Dermis microvascular lymphatic vessel endothelial cell (primary cell): ENCODE measurements at places on chromosomes 3 and 15. TPM values are rescaled to one million over a fixed set of nuclear protein-coding genes. Genes with fewer than 3 reads are reported as not detected.
A peak's percentile ranks its signal among the peaks of the same experiment; 100 is the strongest.

DNA sequence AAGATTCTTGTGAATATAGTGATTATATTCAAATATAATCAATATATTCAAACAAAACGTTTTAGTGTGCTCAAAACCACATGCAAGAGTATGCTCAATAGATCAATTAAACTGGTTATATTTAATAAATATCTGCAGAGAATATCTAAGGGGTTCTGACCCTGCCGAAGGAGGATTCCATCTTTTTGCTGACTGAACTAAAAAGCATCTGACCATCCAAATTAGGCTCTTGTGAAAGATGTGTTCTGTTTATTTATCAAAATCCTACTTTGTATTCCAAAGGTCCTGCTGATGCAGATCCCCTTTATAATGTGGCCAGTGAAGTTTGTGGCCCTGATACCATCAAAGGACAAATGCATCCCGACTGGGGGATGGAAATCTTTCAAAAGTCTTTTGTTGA lies 41.8 kb upstream of the ARPIN start:
- DNase-seq = no peak

DNA sequence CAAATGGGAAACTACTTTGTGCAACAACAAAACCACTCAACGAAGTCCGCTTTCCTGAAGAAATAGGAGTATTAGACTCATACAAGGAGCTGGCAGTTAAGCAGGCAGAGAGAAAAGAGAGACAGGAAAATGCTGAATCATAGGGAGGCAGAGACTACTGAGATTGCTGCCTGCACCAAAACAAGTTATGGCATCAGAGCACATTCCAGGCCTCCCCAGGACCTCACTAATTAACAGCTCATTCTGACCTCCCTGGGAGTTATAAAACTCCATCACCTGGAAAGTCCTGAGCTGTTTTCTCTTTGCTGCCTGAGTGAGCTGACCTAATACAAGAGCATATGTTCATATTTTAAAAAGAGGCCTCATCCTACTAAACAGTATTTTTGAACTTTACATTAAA lies 741.0 kb downstream of the MCTP2 start:
- DNase-seq = no peak

DNA sequence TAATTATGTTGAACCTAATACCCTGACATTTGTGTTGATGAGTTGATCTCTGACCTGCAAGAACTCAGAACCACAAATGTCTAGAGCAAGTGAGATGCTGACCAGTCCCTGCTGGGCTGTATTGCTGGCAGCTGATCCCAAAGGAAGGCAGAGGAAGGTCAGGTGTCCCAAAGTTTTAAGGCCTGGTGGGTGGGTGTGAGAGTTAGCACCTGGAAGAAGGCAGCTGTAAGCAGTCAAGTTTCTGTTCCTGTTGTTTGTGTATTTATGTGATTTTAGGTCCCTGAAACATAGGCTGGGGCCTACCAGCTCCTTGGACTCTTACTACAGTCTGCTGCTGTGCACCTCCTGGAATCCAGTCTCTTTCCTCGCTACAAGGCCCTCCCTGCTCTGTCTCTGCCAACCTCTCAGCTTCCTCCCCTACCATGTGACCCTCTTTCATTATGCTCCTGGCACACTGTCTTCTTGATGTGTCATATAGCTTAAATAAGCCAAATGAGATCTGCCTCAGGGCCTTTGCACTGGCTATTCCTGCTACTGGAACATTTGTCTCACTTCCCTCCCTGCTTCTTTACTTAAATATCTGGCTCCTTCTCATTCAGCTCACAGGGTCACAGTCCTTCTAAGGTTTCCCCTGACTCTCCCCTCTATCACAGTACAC lies 31.0 kb upstream of the ATOSA start:
- DNase-seq = no peak

The ABI3BP gene
- 6.4 and 16.2 TPM in 2 replicates for total RNA-seq

GRCh38 chr3:126155280-126155640 lies 25.1 kb downstream of the ALDH1L1 start:
- DNase-seq = no peak

DNA sequence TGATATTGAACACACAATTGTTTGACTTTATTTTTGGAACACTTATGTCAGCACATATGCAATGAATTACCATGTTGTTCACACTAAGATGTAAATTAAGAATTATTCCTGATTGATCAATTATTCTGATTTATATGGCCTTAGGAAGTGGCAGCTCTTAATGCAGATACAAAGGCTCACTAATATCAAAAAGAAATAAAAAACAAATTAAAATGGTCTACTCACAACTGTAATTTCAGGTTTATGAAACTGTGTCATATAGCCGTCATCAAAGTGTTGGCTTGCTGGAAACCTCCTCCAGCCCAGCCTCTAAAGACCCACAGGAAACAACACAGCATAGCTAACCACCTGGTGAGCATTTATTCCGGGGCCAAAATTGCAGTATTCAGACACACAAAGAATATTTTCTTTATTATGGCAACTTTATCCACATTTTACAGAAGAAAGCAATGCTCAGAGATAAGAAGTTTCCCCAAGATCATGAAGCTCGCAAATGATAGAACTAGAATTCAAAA lies 33.4 kb downstream of the PDZRN3 start:
- DNase-seq = no peak

DNA sequence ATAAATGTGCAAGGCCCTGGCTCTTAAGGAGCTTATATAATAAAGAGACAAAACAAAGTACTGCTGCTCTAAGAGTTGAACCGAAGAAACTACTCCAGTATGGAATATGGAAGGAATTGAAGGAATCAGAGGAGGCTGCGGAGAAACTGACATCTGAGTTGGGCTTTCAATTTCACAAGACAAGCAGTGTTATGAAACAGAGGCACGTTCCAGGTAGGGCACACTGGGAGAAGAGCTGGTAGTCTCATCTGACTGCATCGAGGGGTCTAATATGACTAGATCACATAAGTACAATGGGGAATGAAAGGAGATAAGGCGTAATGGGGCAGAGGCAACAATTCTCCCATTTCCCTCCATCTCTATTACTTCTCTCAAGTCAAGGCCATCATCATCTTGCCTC lies 68.3 kb upstream of the CDAN1 start:
- no peak for DNase-seq

The UBAP1L gene
- 0.77 and 3.8 TPM in 2 replicates for total RNA-seq

The DHX30 gene
- total RNA-seq = 44.3 and 63.3 TPM in 2 replicates

DNA sequence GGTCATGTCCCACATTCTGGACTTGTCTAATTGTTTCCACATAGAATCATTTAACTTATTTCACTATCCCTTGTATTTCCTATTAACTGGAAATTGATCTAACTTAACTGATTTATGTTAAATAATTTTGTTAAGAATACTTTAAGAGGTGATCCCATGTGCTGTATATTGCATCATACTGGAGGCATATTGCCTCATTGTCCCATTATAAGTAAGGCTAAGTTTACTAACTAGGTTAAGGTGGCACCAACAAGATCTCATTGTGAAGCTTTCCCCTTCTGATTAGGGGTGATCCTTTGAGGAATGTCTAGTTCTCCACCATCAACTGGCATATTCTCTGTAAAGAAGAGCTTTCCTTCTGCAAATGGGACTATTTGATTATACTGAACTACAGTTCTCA lies 24.4 kb downstream of the MAP1A start:
- no peak for DNase-seq

DNA sequence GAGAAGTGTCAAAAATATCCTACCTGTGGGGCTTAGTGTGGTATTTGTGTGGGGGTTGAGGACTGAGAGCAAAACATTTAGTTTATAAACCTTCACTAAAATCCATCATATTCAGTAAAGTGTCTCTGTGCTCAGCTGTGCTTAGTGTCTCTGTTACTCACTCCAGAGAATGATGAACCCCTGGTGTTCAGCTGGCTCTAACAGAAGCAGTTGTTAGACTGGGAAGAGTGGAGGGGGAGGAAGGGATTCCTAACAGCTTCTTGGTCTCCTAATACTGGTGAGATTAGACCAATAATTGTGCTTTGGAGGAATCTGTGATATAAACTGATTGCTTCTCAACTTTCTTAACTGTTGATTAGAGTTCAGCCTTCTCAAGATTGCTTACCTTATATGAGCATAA lies 1123.5 kb downstream of the ROBO2 start:
- no peak for DNase-seq

The NOX5 gene
- total RNA-seq = under 0.01 TPM in 1 of 2 replicates, not detected in the other

- peak; percentile 50 for DNase-seq
Measured at GRCh38 chr3:193788189-193788991, 195.4 kb downstream of the OPA1 start.

GRCh38 chr3:157063926-157064325 lies 96.0 kb downstream of the CCNL1 start:
- no peak for DNase-seq

DNA sequence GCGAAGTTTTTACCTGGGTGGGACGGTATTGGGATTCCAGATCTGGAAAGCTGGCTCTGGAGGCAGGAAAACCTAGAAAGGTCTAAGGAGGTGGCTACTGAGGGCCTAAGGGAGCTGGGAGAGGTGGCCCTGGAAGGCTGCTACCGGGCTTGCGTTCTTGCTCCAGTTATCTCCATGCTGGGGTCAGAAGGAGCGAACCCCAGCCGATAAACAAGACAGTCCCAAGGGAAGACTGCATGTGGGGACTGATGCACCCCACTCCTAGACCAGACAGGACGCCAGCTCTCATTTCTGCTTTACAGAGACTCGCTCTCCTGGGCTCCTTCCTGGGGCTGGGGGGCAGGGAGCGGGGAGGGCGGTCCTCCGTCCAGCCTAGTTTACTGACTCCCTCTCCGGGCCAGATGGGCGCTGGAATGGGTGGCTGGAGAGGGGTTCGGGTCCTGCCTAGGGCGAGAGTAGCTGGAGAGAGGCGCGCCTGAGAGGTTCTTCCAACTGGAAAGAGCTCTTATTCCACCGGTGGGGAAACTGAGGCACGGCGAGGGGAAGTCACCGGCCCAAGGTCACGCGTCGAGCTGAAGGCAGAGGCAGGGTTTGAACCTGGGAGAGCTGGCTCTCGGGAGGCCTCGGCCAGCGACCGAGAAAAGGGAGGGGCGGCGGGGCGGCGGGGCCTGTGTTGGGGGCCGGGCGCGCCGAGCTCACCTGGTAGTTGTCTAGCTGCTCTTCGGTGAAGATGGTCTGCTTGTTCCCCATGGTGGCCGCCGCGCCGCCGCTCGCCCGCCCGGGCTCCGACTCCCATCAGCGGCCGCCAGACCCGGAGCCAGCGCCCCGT lies 565 bp downstream of the CIB2 start:
- DNase-seq = no peak

- DNase-seq = no peak
Measured at GRCh38 chr3:128278761-128279600, 125.7 kb downstream of the EEFSEC start.

- no peak for DNase-seq
Measured at GRCh38 chr3:31848163-31848818, 132.8 kb downstream of the OSBPL10 start.

The SLC22A14 gene
- total RNA-seq = under 0.01 TPM in 1 of 2 replicates, not detected in the other

DNA sequence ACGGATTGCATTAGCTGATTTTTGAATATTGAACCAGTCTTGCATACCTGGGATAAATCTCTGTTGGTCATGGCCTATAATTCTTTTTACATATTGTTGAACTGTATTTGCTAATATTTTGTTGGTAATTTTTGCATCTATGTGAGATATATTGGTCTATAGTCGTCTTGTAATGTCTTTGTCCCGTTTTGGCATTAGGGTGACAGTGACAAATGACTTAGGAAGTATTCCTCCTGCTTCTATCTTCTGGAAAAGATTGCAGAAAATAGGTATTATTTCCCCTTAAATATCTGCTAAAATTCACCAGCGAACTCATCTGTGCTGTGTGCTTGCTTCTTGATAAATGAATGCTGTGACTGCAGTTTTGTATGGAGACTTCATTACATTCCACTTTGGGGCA lies 23.7 kb downstream of the MUC20 start:
- DNase-seq = no peak

- DNase-seq = no peak
Measured at GRCh38 chr3:187551416-187551815, 118.8 kb downstream of the SST start.

The STAC gene
- total RNA-seq = 0.63 and 2.1 TPM in 2 replicates

DNA sequence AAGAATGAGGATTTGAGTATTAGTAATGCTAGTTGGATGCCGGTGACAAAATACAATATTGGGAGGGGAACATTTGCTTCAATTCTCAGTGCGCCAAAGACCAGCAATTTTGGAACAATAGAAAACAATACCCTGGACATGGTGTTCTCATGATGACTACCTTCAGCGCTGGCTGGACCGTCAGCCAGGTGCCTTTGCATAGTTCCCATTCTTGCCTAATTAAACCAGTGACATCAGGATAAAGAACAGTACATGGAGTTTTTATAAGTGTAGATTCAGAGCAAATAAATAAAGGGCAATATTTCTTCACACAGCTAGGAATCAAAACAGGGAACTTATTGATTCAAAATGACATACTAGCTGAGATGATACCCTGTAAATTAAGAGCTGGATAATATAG lies 404.8 kb upstream of the RORA start:
- DNase-seq = no peak

DNA sequence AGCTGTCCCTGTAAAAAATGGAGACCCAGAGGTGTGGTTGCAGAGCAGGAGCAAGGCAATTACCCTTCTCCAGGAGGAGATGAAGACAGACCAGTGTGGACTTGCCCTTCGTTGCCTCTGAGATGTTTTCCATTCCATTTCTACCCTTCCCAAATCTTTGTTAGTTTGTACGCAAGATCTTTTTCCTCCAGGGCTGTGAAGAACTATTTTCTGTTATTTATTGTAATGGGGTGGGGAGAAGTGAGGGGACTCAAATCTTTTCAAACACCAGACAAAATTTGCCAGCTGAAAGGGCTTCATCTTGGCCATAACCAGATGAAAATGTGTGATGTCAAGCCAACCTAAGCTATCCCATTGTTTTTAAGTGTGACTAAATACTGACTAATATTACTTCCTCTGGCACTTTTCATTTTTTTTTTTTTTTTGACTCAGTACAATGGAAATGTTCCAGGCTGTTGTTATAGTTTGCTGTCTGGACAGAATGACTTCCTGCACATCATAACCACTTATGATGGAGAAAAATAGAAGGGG lies 271.3 kb upstream of the TPRG1 start:
- peak; percentile 92 for DNase-seq

DNA sequence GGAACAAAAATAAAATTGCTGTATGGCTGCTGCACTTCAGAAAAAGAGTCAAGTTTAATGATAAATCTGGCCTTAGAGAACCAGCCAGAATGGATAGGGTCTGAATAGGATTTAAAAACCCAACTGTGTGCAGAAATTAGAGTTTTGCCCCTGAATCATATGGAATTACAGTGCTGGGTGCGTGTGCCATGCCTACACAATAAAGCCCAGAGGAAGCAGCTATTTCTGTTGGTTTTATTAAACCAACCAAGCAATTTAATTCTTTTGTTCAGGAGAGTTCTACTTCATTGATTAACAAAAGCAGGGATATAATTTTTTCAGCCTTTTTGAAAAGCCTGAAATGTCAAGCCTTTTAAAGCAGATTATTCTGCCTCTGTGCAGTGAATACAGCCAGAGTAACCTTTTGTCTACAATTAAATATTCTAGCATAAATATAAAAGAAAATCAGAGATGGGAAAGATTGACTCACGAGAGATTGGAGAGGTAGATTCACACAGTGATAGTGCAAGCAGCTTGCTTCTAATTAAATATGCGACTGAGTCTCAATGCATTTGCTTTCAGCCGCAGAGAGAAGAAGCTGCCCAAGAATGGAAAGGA lies 66.7 kb upstream of the DNAJC19 start:
- no peak for DNase-seq
